ENCODE measurements at places on chromosomes 3 and 15. TPM values are rescaled to one million over a fixed set of nuclear protein-coding genes. Genes with fewer than 3 reads are reported as not detected.

SLCO3A1 gene
- total RNA-seq: 4.2 TPM

LIPC gene
- 0.37 TPM for total RNA-seq

LRRC31 gene
- not detected for total RNA-seq

OTOL1 gene
- total RNA-seq: not detected

MST1R gene
- 0.33 TPM for total RNA-seq

GPR156 gene
- total RNA-seq: 0.55 TPM

MEIS2 gene
- total RNA-seq: 72.7 TPM

EFCAB12 gene
- under 0.01 TPM for total RNA-seq

OR4F15 gene
- 0.12 TPM for total RNA-seq
